ENCODE measurements at places on chromosomes 4 and X.

- no peak for DNase-seq
Measured at GRCh38 chr4:20831746-20832145, 131.5 kb downstream of the PACRGL start.

DNA sequence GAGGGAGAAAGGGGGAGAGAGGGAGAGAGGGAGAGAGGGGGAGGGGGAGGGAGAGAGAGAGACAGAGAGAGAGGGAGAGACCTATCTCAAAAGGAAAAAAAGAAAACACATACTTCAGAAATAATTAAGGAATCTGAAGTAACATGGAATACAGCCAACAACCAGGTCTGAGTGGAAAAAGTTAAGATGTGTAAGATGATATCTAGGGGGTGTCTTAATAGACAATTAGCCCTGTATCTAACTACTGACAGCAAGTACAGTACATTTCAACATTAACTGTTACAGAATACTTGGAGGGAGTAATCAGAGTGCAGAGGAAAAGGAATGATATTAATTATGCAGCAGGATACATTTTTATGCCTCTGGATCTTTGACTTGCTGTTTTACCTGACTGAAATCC lies 22.4 kb downstream of the NUP54 start:
- no peak for DNase-seq

DNA sequence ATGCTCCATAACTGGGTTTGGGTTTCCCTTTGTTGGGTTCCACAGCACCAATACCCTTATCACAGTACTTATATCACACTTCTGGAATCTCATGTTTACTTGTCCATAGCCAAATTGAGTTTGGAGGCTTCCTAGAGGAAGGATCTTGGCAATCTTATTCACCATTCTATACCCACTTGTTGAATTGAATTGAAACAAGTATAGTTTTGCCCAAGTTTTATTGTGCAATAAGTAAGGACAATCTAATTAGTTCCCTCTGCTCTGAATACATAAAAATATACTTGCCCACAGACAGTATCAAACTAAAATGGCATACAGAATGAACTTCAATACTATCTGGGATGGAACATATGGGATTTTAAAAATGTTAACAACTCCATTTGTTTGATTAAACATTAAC lies 40.3 kb downstream of the SEC31A start:
- DNase-seq: no peak

GRCh38 chrX:140431521-140431920 lies 73.3 kb downstream of the SOX3 start:
- DNase-seq: no peak

- DNase-seq: no peak
Measured at GRCh38 chr4:23291139-23291538, 598.4 kb downstream of the GBA3 start.

- DNase-seq: no peak
Measured at GRCh38 chrX:51332188-51332942, at the start of gene NUDT10. Gene NUDT10 (plus strand): TSS chrX:51332822. CDS start chrX:51332966, 144 bp downstream.

DNA sequence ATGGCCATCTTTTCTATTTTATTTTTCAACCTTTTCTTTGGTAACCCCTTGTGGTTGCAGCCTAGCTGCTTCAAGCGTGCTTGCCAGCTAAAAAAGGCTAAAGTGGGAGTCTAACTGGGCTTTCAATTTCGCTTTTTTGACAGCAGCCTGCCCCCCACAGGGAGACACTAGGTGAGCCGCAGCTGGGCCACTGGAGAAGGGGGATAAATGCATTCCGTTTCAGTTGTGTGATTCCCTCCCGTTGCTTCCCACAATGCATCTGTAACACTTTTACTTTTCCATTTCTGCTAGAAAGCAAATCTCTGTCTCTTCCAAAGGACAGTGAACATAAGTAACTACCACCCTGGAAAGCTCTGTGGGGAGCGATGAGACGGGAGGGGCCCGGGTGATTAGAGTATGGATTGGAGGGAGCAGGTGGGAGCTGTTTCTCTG lies 86.3 kb upstream of the RAPGEF2 start:
- no peak for DNase-seq

- DNase-seq: no peak
Measured at GRCh38 chr4:121011138-121011537, 61.2 kb downstream of the NDNF start.

DNA sequence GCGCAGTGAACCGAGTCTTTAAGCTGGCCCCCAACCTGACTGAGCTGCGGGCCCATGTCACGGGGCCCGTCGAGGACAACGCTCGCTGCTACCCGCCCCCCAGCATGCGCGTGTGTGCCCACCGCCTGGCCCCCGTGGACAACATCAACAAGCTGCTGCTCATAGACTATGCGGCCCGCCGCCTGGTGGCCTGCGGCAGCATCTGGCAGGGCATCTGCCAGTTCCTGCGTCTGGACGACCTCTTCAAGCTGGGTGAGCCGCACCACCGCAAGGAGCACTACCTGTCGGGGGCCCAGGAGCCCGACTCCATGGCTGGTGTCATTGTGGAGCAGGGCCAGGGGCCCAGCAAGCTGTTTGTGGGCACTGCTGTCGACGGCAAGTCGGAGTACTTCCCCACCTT lies 2.2 kb downstream of the PLXNA3 start:
- no peak for DNase-seq

DNA sequence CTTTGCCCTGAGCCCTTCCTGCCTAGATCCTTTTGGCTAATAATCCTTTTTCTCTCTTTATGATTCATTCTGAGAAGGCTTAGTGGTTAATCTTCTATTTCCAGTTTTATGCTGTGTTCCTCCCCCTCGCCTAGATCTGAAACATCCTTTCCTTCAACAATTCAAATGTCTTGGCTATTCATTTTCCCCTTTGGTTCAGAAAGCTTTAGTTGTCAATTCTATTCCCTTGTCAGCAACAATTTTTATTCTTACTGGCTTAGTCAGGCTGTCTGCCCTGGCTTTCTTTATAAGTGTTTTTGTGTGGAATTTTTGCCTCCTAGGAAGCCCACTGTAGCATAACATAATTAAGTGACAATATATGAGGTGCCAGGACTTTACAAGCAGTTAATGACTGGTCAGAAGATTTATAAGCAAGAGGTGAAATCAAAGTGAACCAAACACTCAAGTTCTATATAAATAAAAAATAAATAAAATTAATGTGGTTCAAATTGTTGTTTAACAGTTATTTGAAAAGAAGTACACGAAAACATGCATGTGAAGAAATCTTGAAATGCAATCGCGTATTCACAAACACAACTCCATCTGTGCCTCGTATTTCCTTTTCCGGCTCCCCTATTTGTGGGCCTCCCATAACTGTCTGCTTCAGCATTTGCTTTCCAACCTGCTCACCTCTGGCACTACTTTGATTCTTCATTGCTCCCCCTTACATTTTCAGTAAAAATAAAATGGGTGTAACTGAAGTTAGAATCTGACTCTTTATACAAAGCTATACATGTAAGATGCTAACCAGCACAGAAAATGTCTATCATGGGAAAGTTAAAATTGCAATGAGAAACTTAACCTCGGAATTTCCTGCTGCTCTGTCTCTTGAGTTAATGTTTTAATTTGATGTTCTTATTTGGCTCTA lies 235.4 kb downstream of the SPRY1 start:
- no peak for DNase-seq

DNA sequence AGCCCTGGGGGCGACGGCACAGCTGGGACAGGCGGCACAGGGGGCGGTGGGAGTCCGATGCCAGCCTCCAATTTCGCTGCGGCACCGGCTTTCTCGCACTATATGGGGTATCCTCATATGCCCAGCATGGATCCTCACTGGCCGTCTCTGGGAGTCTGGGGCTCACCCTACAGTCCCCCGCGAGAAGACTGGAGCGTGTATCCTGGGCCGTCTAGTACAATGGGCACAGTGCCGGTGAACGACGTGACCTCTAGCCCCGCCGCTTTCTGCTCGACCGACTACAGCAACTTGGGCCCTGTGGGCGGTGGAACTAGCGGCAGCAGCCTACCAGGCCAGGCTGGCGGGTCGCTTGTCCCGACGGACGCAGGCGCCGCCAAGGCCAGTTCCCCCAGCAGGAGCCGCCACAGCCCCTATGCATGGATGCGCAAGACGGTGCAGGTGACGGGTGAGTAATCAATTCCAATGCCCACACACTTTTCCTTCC lies 500 bp downstream of the CDX4 start:
- no peak for DNase-seq

GRCh38 chr4:148293571-148293970 lies 148.6 kb downstream of the NR3C2 start:
- no peak for DNase-seq

- no peak for DNase-seq
Measured at GRCh38 chr4:128660361-128661215, 148.9 kb upstream of the JADE1 start.

DNA sequence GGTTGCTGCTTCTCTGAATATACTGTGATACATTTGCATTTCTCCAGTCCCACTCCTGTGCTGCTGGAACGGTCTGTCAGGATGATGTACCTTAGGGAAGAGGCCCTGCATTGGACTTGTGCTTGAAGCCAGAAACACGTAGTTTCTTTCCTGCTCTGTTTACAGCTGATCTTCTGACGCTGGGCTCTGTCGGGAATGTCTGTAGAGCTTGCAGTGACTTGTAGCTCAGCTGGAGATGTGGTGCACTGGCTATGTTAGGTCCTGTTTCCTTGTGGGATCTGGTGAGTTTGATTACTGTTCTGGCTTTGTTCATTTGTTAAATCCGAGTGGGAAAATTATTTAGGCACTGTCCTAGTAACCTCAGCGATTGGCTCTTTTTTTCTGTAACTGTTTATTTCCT lies 137.2 kb upstream of the WDR1 start:
- DNase-seq: no peak

DNA sequence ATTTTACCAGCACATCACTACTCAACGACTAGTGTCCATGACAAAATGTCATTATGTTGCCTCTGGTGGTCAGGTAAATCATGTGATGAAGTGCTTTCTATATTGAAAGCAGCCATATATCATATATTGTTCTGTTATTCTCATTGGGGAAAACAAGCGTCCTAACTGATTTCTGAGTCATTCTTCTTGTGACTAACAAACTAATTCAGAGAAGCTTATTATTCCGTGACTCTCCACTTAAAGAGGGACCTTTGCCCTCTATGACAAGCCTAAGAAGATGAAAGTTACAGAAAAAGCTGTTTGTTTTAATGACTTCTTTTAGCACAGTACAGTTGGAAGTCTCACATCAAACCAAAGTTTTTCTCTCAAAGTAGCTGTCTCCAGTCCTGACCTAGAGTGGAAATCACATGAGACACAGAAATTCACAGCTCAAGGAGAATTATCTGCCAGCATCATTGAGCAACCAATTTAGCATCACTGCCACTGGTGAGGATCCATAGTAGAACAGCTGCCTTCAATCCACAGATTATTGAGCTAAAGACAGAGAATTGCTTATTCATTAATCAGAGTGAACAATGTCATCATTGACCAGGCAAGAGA lies 36.4 kb downstream of the ASB9 start:
- no peak for DNase-seq

DNA sequence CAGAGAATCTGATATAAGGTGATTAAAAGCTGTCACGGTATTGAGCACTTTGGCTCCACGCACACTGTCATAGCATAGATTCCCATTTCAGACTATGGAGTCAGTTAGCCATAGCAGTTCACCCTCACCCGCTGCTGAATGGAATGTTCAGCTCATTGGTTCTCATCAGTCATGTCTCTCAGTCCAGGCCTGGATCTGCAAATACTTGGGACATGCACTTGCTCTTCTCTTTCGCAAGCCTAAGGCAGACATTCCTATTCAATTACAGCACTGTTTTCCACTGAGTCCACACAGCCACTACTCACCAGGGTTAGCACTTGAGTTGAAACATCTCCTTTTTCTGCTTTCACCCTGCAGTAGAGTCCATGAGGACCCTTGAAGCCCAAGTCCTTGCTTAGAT lies 30.6 kb upstream of the SCML1 start:
- DNase-seq: no peak

DNA sequence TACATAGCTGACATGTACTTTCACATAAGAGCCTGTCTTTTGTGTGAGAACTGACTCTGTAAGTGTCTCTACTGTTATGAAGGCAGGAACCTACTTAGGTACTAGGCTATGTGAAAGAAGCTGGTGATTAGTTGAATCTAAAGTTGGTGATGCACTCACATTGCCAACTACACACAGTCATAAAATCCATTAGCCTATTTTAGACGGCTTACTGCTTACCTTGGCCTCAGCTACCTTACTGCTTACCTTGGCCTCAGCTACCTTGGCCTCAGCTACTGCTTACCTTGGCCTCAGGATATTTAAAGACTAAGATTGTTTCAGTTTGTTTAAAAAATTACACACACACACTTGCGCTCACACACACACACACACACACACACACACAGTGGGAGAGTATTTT lies 549.7 kb downstream of the IL1RAPL1 start:
- DNase-seq: no peak

DNA sequence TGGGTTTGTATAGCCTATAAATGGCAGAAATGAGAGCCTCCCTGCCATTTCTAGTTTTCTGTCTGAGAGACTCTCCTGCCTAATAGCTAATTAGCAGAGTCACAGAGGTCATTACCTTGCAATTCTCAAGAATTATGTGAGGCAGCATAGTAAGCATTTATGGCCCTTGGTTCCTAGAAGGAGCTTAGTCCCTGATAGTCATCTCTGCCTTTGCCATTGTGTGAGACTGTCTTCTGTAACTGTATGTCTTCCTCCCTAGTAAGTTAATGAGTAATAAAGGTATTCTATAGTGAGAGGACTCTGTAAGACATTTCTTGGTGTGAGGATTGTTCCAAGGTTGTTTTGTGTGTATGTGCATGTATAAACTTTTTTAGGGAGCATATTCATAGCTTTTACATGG lies 108.7 kb downstream of the AR start:
- no peak for DNase-seq

- no peak for DNase-seq
Measured at GRCh38 chrX:137178392-137178791, 144.6 kb upstream of the GPR101 start.

DNA sequence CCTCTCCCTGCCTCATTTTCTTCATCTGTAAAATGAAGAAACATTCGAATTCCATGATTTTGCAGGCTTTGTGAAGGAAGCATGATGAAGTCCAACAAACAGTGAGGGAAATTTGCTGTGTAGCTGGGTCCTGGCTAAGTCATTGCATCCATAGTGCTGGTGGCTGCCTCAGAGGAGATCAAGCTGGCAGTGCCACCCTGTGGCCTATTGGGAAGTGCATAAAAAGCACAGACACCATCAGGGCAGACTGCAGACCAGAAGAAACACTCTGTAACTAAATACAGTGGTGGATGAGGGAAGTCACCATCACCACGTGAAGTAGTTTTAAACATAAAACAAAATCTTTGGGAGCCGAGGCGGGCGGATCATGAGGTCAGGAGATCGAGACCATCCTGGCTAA lies 40.7 kb upstream of the DDX3X start:
- DNase-seq: no peak

GRCh38 chrX:12686331-12686730 lies 104.9 kb upstream of the PRPS2 start:
- DNase-seq: no peak

GRCh38 chrX:110402850-110403221 lies 44.2 kb downstream of the RTL9 start:
- DNase-seq: no peak
